ENCODE measurements at places on chromosomes 11 and 22.

DNA sequence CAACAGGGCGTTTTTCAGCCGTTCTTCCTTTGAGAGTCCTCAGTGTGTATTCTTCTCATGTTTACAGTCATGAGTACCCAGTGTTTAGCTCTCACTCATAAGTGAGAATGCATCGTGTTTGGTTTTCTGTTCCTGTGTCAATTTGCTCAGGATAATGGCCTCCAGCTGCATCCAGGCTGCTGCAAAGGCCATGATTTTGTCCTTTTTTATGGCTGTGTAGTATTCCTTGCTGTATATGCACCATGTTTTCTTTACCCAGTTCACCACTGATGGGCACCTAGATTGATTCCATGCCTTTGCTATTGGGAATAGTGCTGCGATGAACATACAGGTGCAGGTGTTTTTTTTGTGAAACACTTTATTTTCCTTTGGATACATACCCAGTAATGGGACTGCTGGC, 23.5 kb downstream of the B3GAT1 start:
- no peak for DNase-seq

- DNase-seq, result no peak
Observed at GRCh38 chr11:74022546-74022945, 13.7 kb upstream of the UCP3 start.

DNA sequence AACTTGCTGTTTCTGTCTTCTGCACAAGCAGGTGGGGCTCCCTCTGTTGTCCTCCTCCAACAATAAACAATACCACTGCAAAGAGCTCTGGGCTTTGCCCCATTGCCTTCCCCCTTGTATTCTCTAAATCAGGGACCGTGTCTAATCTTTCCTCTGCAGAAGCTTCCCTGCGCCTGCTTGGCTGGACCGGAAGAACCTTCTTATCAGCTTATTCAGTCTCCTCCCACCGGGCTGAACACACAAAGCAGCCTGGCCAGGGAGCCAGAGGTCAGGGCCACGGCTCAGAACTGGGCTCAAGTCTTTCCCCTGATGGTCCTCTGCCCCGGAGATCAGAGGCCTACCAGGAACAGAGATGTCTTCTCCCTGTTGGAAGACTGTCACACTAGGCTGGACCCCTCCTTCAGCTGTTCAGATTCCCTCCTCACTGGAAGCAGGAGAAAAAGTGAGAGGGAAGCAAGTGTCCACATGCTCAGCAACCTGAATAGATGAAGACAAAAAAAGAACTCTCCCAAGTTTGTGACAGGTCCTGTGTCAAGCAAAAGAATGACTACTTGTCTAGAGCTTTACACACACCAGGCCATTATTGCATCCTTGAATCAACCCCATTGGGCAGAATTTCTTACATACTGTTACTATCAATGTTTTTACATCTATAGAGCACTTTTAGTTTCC, 63.7 kb downstream of the RAB30 start:
- DNase-seq, result no peak

DNA sequence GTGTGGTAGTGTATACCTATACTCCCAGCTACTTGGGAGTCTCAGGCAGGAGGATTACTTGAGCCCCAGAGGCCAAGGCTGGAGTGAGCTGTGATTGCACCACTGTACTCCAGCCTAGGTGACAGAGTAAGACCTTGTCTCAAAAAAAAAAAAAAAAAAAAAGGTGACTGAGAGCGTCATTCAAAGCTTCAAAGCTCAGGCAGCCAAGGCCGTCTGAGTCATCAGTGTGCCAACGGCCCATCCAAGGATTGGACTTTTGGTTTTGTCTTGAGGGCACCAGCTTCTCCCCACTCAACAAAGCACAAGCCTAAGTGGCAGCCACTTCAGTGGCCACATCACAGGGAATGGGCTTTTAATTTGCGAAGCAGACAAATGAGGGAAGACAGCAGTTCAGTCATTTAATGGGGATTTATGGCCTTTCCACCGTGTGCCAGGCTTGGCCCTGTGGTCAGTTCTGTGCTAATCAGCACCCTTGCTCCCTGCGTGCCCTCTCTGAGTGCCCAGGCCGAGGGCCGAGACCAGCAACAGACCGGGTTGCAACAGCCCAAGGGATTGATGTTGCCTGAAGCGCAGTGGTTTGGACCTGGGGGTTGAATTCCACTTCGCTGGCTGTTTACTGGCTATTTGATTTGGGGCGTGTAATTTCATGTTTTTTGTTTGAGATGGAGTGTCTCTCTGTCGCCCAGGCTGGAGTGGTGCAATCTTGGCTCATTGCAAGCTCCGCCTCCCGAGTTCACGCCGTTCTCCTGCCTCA, 30.2 kb upstream of the CRYBB3 start:
- no peak for DNase-seq

DNA sequence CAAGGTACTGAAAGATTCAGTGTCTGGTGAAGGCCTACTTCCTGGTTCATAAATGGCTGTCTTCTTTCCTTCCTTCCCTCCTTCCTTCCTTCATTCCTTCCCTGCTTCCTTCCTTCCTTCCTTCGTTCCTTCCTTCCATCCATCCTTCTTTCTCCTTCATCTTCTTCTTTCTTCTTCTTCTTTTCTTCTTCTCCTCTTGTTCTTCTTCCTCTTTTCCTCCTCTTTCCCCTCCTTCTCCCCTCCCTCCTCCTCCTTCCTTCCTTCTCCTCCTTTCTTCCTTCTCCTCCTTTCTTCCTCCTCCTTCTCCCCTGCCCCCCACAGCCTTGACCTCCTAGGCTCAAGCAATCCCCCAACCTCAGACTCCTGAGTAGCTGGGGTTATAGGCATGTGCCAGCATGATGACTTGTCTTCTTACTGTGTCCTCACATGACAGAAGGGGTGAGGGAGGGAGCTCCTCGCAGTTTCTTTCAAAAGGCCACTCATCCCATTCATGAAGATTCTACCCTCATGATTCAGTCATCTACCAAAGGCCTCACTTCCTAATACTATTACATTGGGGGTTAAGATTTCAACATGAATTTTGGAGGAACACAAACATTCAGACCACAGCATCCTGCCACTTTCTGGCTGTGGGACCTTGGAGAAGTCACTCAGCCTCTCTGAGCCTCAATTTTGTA, 22.6 kb upstream of the CCDC134 start:
- no peak for DNase-seq
